ENCODE measurements at places on chromosomes 1 and 21.

- no peak for DNase-seq
- H3K4me1 ChIP-seq = no peaks in the 10 kb centered on the region
- no peak overlapping the region for H3K4me3 ChIP-seq
- no peaks in the 10 kb centered on the region for H3K27me3 ChIP-seq
- H3K27ac ChIP-seq = no peak overlapping the region
- no peaks in the 10 kb centered on the region for H3K36me3 ChIP-seq
These were observed 140.1 kb upstream of the CAMK1G start for GRCh38 chr1:209443361-209443931.

- no peak overlapping the region for H3K4me3 ChIP-seq
- no peaks in the 10 kb centered on the region for H3K27me3 ChIP-seq
- no peaks in the 10 kb centered on the region for H3K4me1 ChIP-seq
- H3K27ac ChIP-seq = no peak overlapping the region
These were observed 248.0 kb downstream of the S1PR1 start for GRCh38 chr1:101484689-101485338.

- no peak overlapping the region for H3K27ac ChIP-seq
- peaks cover 30% of the 10 kb centered on the region for H3K36me3 ChIP-seq
- H3K4me1 ChIP-seq = no peaks in the 10 kb centered on the region
- H3K27me3 ChIP-seq = no peaks in the 10 kb centered on the region
- H3K4me3 ChIP-seq = no peak overlapping the region
These were observed 7.3 kb downstream of the GLMN start for GRCh38 chr1:92291372-92291999.

GRCh38 chr1:47444562-47445465 lies 7.0 kb downstream of the FOXD2 start:
- H3K27me3 ChIP-seq = peaks cover 97% of the 10 kb centered on the region
- H3K4me1 ChIP-seq = no peaks in the 10 kb centered on the region
- no peaks in the 10 kb centered on the region for H3K36me3 ChIP-seq
- H3K27ac ChIP-seq = peak overlapping the region; percentile 47

GRCh38 chr1:47990286-47990685 lies 6.9 kb downstream of the TRABD2B start:
- no peak for DNase-seq
- H3K27me3 ChIP-seq = no peaks in the 10 kb centered on the region
- H3K4me1 ChIP-seq = peaks cover 16% of the 10 kb centered on the region
- H3K4me3 ChIP-seq = no peak overlapping the region
- H3K36me3 ChIP-seq = no peaks in the 10 kb centered on the region
- H3K27ac ChIP-seq = no peak overlapping the region

DNA sequence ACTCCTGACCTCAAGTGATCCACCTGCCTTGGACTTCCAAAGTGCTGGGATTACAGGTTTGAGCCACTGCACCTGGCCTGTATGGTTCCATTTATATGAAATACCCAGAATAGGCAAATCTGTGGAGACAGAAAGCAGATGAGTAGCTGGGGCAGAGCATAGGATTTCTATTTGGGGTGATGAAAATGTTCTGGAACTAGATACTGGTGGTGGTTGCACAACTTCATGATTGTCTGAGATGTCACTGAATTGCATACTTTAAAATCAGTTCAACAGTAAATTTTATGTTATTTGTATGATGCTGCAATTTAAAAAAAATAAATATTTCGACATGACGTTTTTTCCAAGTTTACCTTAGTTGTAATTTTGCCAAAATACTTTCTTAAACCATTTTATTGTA lies 23.9 kb downstream of the ITSN1 start:
- no peak overlapping the region for H3K4me3 ChIP-seq
- H3K36me3 ChIP-seq = no peaks in the 10 kb centered on the region
- no peaks in the 10 kb centered on the region for H3K4me1 ChIP-seq
- no peak overlapping the region for H3K27ac ChIP-seq
- no peak for DNase-seq
- H3K27me3 ChIP-seq = no peaks in the 10 kb centered on the region

DNA sequence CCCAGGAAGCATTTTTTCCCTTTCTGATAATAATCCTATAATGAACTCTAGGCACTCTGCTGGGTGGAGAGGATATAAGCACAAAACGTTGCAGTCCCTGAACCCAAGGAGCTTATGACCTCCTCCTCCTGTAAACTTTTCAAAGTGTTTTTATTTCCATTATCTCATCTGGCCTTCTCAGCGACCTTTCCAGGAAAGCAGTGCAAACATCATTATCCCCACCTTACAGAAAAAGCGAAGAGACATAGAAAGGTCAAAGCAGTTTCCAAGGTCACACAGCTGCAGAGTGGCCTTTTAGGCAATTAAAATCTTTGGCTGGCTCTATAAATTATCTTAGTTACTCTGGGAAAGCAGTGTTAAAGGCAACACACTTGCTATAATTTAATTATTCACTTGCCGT lies 63.8 kb downstream of the OLFML3 start:
- H3K4me1 ChIP-seq = peaks cover 7% of the 10 kb centered on the region
- no peak overlapping the region for H3K4me3 ChIP-seq

DNA sequence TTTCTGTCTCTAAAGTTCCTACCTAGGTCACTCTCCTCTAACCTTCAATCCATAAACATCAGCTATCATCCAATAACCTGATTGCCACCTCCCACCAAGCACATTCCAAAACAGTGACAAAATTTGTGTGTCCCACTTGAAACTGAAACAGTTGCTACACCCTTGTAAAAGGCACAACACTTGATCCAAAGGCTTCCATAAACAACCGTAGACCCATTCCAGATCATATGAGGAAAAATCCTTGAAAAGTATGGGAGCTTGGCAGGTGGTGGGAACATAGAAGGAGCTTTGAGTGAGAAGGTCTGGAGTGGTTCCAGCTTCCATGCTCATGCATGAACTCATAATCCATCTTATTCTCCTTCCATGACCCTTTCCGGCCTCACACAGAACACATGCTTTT lies 82.0 kb upstream of the ATP1A1 start:
- no peaks in the 10 kb centered on the region for H3K27me3 ChIP-seq
- H3K36me3 ChIP-seq = no peaks in the 10 kb centered on the region
- DNase-seq = no peak
- H3K4me1 ChIP-seq = no peaks in the 10 kb centered on the region
- no peak overlapping the region for H3K27ac ChIP-seq
- H3K4me3 ChIP-seq = no peak overlapping the region

DNA sequence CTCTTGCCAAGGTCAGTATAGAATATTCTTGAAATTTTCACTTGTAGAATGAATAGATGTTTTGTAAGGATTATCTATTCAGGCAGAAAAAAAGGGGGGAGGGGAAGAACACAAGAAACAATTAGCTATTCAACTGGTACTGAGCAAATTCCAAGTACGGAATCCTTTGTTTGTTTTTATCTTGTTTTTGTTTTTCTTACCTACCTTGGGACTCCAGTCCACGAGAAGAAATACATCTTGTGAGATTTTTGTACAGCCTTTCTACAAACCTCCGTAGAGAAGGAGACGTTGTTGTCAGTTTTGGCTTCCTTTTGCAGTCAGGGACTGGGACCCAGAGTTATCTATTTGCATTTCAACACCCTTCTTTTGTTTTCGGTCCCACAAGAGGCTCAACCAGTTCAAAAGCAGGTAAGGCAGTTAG lies 36.0 kb downstream of the ZNF281 start:
- H3K36me3 ChIP-seq = no peaks in the 10 kb centered on the region
- H3K4me3 ChIP-seq = no peak overlapping the region
- no peaks in the 10 kb centered on the region for H3K27me3 ChIP-seq

DNA sequence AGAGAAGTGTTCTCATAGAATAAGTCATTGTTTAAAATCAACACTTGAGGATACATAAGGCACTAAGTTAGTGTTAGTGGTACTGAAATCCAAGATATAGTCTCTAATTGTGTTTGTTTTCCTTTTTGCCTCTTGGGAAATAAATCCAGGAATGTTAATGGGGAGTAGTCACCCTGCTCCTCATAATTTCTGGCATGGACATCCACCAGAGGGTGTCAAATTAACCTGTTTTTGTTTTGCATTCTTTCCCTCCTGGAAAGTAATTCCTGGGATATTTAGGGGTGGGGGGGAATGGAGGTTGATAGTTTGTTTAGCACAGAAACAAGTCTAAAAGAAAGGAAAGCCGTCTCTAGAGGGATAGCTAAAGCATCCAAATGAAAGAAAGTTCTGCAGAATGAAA lies 87.8 kb upstream of the MAP1LC3C start:
- no peaks in the 10 kb centered on the region for H3K27me3 ChIP-seq
- H3K4me3 ChIP-seq = no peak overlapping the region
- no peaks in the 10 kb centered on the region for H3K36me3 ChIP-seq
- no peak overlapping the region for H3K27ac ChIP-seq

DNA sequence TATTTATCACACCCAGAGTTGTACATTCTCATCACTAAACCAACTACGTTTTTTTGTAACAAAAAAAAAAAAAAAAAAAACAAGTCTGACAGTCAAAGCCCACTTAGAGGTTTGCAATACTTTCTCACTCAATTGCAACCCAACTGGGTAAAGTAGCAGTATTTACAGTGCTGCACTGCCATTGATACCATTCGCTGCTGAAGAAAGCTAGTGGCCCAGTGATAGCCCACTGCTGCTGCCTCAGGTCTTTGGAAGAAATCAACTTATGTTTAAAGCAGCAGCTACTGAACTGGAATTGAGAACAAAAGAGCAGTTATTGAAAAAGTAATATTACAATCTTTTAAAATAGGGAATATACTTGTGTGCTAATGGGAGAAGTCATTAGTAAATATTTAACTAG lies 2.7 kb downstream of the HNRNPU start:
- H3K4me3 ChIP-seq = peak overlapping the region; percentile 36
- no peak for DNase-seq
- no peaks in the 10 kb centered on the region for H3K27me3 ChIP-seq

DNA sequence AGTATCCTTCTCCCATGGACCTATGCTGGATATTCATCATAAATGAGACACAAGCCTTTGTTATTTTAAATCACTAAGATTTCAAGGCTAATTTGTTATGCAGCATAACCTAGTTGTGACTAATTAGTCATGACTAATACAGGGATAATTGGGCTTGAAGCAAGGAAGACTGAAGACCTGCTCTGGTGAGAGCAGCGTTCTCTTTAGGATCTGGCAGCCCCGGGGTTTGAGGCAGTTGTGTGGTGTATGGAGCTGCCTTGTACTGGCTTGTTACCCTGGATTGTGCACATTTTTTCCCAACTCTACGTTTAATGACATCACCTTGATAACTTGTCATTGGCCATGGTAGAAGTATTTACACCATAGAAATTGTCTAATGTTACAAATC lies 25.7 kb upstream of the SPAG17 start:
- no peak overlapping the region for H3K4me3 ChIP-seq
- DNase-seq = no peak
- no peaks in the 10 kb centered on the region for H3K27me3 ChIP-seq

DNA sequence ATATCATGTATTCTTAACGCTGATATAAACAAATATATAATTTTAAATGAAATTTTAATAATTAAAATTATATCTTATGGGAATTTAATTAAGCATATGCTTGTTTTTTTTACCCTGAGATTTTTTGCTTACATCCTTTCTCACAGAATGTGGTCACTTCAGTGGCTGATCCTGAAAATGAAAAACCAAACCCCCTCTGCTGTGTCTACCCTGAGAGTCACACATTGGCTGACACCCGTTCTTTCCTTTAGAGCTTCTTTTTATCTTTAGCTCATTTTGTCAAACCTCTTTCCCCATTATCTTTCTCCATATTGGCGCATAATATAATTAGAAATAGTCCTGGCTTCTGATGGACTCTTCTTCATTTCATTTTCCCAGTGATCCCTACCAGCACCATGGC lies 10.8 kb upstream of the CACYBP start:
- H3K27me3 ChIP-seq = no peaks in the 10 kb centered on the region
- no peak overlapping the region for H3K4me3 ChIP-seq
- H3K36me3 ChIP-seq = no peaks in the 10 kb centered on the region
- no peaks in the 10 kb centered on the region for H3K4me1 ChIP-seq
- DNase-seq = no peak
- H3K27ac ChIP-seq = peak overlapping the region; percentile 85

Measured in tibial nerve (tissue), 4 donors.